ENCODE measurements at places on chromosomes 13 and 19.

GRCh38 chr19:52896431-52897137, 851 bp downstream of the ZNF320 start:
- peak; percentile 52 for DNase-seq

- no peak for DNase-seq
Measured at GRCh38 chr19:30371960-30372824, at the start of gene ZNF536. TSS of gene ZNF536 (plus strand) at chr19:30372384. CDS start at chr19:30443563, 71,179 bp downstream.

- DNase-seq: peak; percentile 53
Measured at GRCh38 chr13:79382545-79383275, 23.3 kb downstream of the RBM26 start.

DNA sequence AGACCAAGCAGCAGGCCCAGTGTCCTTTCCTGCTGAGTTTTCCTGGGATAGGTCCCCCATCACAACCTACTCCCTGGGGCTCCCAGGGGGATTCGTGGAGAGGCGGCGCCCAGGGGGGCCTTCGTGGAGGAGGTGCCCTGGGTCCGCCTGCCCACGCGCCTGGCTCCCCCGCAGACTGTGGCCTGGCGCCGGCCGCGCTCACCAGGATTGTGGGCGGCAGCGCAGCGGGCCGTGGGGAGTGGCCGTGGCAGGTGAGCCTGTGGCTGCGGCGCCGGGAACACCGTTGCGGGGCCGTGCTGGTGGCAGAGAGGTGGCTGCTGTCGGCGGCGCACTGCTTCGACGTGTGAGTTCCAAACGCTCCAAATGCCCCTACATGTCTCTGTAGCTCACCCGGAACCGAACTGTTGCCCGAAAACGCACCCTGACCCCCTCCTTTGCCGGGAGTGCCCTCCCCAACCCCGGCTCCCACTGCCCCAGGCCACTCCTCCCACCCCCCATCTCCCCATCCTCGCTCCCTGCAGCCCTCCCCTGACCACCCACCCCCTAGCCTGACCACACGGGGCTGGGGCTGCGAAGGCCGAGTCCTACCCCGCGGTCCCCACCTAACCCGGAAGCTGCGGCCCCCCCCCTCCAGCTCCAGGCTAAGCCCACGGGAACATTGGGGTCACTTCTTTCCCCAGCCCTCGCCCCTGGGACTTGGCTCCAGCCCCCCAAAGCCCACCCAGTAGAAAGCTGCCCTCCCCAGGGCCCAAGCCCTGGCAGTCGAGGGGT, 3.3 kb downstream of the TIMM13 start:
- no peak for DNase-seq

- DNase-seq: peak; percentile 74
Measured at GRCh38 chr13:101942038-101942437, 459.8 kb downstream of the FGF14 start.

DNA sequence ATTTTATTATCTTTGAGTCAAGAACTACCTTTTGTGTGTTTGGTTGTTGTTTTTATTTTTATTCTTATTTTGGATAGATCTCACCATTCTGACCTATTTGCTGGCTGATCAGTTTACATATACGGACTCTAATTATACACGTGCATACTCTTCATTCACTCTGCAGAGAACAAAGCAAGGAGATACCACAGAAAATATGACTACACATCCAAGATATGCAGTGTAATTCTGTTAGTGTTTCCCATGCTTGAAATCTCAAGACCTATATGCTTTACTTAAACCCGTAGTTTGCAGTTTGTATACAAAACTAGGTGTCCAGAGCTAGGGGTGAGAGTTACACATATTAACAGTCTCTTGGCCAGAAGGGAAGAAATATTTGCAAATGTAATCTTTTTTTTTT, 205.5 kb downstream of the DCLK1 start:
- DNase-seq: no peak

- no peak for DNase-seq
Measured at GRCh38 chr19:38333245-38333644, 2.4 kb upstream of the CATSPERG start.

- no peak for DNase-seq
Measured at GRCh38 chr13:25192936-25193335, 20.8 kb upstream of the AMER2 start.

DNA sequence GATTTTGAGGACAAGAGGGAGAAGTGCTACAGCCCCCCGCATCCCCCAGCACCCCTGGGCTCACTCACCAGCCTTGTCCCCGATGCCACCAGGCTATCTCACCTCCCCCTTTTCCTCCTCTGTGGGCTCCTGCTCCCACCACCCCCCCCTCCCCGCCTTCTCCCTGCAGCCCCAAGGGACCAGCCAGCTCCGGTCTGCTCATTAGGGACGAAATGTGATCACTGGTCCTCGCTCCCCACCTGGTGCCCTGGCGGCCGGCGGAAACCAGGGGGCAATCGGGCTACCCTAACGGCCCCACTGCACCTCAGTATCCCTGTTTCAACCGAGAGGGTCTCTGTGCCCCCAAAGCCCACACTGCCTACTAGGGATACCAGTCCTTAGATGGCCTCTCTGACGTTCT, 2.7 kb downstream of the GPR4 start:
- DNase-seq: no peak

GRCh38 chr19:16380314-16380695, 55.7 kb downstream of the KLF2 start:
- no peak for DNase-seq

DNA sequence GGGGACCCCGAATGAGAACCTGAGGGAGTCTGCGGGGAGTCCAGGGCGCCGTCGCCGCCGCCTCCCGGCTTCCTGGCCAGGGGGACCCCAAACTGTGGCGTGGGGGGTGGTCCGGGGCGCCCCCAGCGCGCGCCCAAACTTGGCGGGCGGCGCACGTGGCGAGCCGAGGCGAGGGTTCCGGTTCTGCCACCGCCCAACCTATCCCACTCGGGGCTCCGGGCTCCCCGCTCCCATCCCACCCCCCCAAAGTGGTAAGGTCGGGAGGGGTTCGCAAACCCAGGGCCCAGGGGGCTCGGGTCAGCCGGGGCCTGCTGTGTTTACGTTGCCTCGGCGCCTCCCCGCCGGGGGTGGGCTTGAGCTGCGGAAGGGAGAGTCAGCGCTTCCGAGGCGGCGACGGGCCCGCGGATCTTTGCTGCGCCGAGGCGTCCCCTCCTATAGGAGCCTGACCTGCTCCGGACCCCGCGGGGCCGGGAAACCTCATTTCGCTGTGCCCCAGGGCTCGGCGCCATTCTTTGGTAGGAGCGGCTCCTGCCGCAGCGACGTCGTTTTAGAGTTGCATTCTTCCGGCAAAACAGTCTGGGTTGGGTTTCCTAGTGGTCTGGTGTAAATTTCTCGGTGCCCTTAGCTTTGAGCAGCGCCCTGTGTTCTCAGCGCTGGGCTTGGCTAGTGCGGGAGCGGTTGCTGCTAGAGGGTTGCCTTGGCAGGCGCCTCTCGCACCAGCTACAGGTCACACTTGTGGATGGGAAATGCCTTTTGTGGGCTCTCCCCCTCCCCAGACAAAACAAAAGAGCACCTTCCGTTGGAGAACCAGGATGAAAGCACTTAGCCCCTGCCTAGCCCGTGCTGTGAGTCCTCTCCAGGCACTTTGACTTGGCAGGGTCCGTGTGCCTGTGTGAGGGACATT, 1.2 kb downstream of the DAZAP1 start:
- DNase-seq: peak; percentile 54

- DNase-seq: no peak
Measured at GRCh38 chr19:2376784-2377519, 16.9 kb downstream of the TMPRSS9 start.

DNA sequence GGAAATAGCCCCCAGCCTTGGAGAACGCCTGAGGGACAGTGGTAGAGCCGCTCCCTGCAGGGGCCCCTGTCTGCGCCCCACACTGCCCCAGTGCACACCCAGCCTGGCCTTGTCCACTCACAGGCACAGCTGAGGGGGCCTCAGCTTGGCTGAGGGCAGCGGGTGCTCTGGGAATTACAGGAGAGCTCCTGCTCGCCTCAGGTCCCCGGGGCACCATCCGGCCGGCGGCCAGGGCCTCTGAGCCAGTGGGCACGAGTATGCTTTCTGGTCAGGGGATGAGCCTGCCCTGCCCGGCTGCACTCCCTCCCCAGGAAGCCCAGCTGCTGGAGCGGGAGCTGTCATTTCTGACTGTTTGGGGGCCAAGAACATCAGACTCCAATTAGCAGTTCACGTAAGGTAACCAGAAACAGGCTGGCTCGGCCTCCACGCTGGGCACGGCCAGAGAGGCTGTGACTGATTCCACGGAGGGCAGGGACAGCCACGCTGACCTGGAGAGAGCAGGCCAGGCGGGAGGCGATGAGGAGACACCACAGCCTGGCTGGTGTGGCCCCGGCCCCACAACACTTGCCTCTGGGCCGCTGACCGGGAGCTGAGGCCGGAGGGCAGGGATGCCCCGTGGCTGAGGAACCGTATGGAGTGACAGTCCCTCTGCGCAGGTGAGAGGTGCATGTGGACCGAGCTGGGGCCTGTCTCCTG, 15.4 kb downstream of the CEBPG start:
- no peak for DNase-seq

DNA sequence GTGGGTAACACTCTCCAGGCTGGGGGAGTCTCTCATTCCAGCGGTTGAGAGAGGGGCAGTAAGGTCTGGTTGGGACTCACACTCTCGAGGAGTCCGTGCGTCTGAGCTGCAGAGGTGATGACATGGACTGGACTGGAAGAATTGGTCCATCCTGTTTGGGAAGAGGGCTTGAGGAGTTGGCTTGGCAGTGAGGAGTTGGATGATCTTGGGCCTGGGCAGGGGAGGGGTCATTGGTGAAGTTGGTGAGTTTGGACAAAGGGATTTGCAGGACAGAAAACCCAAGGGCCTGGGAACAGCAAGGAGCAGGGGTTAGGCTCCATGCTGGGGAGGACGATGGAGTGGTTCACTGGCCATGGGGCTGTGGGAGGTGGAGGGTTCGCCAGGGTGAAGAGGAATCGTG, 3.7 kb downstream of the PPP1R37 start:
- no peak for DNase-seq

DNA sequence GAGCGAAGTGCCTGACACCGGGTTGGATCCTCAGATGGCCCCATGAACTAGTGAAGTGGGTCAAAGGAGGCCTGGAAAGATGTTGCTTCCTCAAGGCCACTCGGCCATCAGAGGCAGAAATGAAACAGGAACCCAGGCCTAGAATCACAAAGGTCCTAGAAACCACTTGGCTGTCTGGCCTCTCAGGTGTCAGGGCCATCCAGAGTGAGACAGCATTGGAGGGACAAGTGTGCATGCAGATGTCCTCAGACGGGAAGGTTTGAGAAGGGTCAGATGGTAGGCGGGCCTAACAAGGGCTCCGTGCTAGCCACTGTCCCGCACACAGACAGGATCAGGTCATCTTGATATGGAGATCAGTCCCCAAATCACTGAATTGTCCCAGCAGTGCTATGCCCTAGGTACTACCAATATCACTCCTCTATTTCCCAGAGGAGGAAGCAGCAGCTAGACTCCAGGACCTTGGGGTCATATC, 14.3 kb downstream of the CCDC97 start:
- no peak for DNase-seq

- DNase-seq: no peak
Measured at GRCh38 chr19:42330241-42330711, 4.8 kb downstream of the MEGF8 start.

DNA sequence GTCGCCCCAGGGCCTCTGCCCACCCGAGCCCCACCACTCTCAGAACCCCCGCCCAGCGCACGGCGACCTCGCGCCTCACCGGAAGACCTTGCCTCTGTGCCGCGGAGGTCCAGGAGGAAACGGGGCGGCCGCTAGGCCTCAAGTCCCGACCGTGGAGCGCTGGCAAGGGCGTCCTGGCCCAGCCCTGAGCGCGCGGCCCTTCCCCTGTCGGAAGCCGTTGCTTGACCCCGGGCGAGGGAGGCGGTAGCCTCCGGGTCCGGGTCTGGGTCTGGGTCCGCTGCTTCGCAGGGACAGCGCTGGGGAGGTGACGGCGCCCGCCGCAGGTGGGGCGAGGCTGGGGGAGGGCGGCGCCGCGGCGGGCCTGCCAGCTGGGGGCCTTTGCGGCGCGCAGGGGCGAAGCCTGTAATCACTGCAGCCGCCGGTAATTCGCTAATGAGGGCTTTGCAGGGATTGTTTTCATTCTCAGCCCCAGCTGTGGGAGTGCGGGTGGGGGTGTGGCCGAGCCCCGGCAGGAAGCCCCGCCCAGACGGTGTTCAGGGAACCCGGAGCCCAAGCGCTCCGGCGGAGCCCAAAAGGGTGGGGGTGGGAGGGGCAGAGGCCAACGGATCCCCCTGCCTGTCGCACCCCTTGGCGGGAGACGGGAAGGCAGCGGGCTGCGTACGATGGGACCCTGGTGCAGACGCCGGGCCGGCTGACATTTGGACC, 8.6 kb downstream of the C19orf25 start:
- peak; percentile 90 for DNase-seq

DNA sequence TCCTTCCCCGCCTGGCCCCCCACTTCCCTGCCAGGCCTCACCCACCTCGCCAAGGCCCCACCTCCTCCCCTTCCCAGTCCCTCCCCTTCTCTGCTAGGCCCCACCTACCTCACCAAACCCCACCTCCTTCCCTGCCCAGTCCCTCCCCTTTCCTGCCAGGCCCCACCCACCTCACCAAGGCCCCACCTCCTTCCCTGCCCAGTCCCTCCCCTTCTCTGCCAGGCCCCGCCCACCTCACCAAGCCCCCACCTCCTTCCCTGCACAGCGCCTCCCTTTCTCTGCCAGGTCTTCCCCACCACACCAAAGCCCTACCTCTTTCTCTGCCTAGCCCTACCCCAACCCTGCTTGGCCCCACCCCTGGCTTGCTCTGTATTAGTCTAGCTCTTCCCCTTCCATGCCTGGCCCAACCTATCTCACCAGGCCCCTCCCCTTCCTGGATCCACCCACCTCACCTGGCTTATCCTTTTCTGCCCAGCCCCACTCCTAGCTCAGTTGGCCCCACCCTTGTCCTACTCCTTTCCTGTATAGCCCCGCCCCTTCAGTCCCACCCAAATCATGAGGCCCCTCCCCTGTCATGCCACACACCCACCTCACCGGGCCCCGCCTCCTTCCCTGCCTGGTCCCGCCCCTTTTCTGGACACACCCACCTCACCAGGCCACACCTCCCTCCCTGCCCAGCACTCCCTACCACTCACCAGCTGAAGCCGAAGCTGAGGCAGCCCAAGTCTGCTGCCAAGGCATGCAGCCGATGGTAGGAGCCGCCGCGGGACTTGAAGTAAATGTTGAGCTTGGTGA, 16.2 kb downstream of the CERS1 start:
- peak; percentile 18 for DNase-seq

DNA sequence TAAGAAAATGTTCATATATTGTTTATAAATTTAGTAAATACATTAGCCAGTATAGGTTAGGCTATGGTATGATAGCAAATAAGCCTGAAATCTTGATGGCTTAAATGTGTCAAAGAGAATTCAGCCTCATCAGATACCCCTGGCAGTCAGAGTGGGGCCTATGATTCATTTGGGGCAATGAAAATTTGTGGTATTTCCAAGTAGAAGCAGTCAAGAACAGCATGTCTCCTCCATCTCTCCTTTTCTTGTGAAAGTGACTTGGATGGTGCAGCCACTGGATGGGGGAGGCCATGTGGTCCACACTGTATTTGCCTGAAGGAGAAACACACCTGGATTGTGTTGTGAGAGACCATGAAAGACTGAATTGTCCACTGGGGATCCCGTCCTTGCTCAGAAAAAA, 82.7 kb downstream of the DLEU7 start:
- DNase-seq: no peak

DNA sequence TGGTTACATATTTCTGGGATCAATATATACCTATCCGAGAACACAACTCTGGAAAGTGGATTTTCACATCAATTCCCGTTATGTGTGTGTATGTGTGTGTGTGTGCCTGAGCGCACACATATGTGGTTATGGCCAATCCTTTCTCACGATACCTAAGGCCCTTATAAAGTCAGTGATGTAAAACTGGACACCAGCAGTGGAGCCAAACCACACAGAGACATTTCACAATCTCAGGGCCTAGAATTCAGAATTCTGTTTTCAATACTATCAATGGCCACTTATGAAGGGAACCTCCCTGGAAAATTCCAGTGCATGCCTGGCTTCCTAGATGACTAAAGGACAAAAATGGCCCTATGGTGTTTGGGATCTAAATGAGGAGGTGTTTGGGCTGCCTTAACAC, 187.3 kb upstream of the UBL3 start:
- no peak for DNase-seq

Data from NCI-H1417 (cell line).